ENCODE measurements at places on chromosomes 2 and 18.
A peak's percentile ranks its signal among the peaks of the same experiment; 100 is the strongest.

- DNase-seq, result no peak
Observed at GRCh38 chr2:197934934-197935289, 130.5 kb downstream of the PLCL1 start.

- DNase-seq, result no peak
Observed at GRCh38 chr18:78878335-78878734, 101.3 kb upstream of the SALL3 start.

- no peak for DNase-seq
Observed at GRCh38 chr2:207819839-207820784, 50.4 kb upstream of the FZD5 start.

- peak; percentile 75 for DNase-seq
Observed at GRCh38 chr2:68837164-68837860, 33.9 kb downstream of the BMP10 start.

DNA sequence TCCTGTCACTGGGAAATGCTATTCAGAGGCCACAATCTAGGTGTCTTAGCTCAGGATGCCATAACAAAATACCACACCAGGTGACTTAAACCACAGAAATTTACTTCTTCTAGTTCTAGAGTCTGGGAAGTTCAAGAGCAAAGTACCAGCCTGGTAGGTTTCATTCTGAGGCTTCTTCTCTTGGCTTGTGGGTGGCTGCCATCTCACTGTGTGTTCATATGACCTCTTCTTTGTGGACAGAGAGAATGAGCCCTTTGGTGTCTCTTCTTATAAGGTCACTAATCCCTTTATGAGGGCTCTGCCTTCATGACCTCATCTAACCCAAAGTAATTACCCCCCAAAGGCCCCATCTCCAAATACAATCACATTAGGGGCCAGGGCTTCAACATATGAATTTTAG lies 57.3 kb downstream of the RHOB start:
- no peak for DNase-seq

DNA sequence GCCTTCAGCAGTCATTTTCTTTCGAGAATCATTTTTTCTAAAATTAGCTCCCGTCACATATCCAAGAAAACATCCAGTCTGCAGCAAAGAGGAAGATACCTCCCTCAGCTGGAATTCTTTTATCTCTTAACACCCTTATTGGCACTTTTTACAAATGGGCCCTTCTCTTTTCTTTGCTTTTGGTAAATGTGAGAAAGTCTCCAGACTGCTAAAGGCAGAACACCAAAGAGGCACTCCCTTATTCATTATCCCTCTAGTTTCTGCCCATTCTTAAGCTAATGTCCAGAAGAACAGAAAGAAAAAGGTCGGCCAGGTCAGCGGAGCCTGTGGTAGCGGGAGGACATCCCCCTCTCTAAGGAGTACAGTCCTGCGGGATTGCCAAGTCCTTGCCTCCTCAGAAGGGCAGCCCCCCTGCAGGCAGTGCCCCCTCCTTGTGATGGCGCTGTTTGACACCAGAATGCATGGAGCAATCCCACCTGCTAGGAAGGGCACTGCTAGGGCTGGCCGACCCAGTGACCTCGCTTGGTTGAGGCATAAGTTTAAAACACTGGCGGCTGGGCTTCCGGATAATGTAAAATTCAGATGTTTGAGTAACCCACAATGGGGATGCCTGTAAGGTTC lies 34.0 kb downstream of the ST6GAL2 start:
- DNase-seq, result no peak

GRCh38 chr2:134401081-134401497 lies 147.2 kb downstream of the MGAT5 start:
- DNase-seq, result no peak

GRCh38 chr2:150358468-150358807 lies 129.0 kb downstream of the RND3 start:
- DNase-seq, result no peak

DNA sequence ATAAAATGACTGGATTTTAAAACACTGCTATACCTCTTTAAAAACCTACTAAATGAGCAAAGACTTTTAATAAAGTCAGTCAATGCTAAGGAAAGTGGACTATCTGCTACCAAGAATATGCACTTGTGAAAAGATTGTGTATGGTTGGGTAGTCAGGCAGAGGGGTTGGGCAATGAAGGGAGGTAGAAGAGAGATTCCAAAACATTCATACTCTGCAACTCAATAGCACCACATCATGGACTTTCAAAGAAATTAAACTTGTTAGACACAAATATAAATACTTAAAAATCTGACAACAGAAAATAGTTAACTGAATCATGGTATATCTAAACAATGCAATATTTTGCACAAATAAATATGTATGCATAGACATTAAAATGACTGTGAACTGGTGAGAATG lies 139.9 kb upstream of the MAPRE2 start:
- DNase-seq, result no peak

- no peak for DNase-seq
Observed at GRCh38 chr2:215418064-215418963, 17.6 kb downstream of the FN1 start.

GRCh38 chr2:126686286-126686685 lies 30.3 kb downstream of the GYPC start:
- no peak for DNase-seq

DNA sequence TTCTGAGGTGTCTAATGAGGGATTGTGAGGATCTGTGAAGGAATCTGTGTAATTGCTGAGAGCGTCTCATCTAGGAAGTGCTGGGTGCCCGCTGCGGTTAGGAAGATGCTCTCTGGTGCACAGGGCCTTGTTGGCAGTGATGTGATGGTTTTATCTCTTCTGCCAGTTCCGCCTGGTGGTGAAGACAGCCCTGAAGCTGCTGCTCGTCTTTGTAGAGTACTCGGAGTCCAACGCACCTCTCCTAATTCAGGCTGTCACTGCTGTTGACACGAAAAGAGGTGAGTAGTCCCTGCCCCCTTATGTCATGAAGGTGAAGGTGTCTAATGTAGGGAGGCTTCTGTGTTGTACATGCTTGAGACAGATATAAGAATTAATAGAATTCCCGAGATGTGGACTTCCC lies 234.2 kb downstream of the TPGS2 start:
- no peak for DNase-seq

DNA sequence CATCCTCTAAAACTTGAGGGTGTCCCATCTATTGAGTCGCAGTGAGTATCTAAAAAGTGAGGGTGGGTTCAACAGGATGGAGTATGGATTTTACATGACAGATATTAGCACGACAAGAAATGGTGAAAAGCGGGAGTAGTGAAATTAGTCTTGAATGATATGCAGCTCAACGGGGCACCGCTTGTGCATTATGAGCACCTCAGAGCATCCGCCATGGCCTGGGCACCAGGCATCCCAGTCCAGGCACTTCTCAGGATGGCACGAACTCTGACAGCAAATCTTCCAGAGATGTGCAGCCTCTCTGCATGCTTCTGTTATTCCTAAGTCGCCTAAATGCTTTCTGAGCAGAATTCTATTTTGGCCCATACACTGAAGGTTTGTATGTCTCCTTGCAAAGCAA lies 57.1 kb downstream of the ZNF516 start:
- DNase-seq, result no peak

DNA sequence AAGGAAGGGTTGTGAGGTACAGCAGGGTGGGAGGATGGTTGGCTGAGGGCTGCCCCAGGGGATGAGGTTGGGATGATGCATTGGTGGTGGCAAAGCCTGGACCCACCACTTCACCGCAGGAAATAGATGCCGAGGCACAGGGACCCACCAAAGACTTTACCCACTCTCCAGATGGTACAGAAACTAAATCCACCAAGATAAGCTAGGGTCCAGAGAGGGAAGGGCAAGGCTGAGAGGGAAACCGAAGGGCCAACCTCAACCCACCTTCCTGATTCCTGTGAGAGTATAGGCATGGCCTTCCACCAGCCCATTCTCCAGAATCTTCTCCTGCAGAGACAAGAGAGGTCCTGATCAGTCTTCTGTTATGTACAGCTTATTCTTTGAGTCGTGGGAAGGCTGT lies 18.1 kb downstream of the CAPN14 start:
- DNase-seq, result no peak

DNA sequence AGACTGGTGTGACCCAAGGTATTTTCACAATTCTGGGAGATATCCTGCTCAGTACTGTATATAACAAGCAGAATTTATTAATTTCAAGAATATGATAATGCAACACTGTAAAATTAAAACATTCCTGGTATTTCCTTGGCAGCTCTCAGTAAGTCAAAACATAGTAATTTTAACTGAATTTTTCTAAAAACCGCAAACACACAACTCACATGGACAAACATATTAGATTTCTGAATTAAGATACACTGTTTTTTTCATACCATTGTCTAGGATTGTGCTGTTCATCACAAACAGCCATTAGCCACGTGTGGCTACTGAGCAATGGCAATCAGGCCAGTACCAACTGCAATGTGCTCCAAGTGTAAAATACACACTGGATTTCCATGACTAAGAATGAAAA lies 29.6 kb downstream of the LPIN2 start:
- DNase-seq, result no peak

DNA sequence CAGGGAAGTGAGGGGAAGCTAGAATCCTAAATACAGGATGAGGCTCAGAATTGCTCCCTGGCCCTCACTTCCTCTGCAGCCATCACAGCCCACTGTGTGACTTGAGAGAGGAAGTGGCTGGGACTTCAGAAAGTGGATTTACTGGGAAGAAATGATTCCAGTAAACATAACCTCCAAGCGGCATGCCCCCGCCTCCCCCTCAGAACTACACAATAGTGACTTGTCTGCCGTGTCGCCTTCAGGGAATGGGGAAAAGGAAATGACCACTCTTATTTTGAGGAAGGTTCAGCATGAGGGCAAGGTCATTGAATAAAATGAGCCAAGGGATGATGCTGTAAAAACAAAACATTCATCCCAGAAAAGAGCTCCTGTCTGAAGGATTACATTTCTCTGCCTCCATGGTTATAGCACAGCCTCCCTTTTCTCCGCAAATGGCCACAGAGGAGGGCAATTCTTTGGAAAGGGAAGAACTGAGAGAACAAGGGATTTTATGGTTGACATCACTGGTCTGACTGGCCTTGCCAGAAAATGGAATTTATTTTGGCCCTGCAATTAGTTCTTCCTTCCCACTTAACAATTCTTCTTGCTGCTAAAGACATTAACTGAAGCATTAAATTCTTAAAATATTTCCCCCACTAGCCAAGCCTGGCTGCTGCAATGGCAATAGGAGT lies 78.9 kb upstream of the DAPL1 start:
- no peak for DNase-seq

GRCh38 chr2:172232708-172233396 lies 130.2 kb upstream of the DLX2 start:
- DNase-seq, result no peak

DNA sequence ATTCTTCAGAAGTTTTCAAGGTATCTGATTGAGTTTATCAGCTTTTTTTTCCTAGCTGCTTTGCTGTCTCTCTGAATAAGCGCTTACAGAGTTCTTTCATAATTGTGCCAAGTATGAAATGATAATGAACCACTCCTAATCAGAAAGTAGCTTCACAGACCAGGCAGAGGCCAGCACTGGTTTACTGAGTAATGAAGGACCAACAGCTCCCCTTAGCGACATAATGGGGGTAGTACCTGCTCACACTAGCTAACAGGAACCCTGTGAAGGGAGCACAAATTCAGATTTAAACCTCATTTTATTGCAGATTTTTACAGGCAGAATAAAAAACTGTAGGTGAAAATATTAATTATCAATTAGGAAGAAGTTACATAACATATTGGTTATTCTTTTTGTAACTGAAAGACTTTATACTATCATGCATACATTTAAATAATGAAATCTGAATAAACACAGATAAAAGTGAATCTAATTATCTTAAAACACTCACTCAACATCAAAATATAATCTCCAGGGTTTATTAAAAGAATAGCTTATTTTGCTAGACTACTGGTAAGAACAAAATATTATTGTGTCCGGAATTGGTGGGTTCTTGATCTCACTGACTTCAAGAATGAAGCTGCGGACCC lies 53.7 kb upstream of the LRRC30 start:
- DNase-seq, result no peak

- DNase-seq, result no peak
Observed at GRCh38 chr2:190859347-190860297, 21.0 kb upstream of the GLS start.

DNA sequence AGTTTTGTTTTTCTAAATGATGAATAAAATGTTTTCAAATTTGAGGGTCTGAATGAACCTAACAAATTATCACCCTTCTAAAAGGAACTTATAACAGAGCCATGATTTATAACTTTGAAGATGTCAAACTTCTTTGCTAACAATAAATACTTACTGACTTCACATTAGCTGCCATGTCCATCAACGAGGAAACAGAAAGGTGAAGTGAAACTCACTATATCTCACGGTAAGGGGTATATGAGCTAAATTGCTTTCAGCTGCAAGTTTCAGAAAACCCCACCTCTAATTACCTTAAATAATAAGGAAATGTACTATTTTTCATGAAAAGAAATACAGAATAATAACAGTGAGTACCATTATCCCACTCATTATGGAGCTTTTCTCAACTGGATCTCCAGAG lies 350.8 kb upstream of the NT5C1B start:
- DNase-seq, result no peak

DNA sequence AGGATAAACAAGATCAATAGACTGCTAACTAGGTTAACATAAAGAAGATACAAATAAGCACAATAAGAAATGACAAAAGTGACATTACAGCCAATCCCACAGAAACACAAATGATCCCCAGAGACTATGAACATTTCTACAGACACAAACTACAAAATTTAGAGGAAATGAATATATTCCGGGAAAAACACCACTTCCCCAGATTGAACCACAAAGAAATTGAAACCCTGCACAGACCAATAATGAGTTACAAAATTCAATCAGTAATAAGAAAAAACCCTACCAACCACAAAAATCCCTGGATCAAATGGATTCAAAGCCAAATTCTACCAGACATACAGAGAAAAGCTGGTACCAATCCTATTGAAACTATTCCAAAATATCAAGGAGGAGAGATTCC lies 232.4 kb upstream of the RBMS1 start:
- no peak for DNase-seq

GRCh38 chr2:33485051-33485450 lies 8.6 kb downstream of the RASGRP3 start:
- DNase-seq, result no peak

GRCh38 chr2:152929628-152930027 lies 211.2 kb downstream of the ARL6IP6 start:
- no peak for DNase-seq

DNA sequence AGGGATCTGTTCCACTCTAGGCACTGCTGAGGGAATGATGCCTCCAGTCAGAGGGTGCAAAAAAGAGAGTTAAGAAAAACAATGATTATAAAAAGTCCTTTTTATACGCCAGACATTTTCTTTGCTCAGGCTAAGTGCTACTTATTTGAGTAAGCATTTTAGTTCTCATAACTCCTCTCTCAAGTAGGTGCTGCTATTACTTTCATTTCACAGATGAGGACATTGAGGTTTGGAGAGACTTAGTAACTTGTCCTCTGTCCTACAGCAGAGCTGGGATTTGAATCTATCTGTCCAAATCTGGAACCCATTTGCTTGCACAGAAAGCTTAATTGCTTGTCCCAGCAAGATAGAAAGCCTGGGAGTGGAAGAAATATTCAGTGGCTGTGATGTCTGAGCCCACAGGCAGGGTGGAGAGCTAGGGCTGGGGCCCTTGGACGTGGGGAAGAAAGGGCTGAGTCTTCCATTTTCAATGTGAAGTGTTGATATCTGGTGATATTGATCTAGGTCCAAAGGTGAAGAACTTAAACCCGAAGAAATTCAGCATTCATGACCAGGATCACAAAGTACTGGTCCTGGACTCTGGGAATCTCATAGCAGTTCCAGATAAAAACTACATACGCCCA lies 5.8 kb downstream of the IL37 start:
- DNase-seq, result no peak

GRCh38 chr2:67984600-67984999 lies 78.2 kb downstream of the C1D start:
- no peak for DNase-seq

GRCh38 chr18:48767090-48767690 lies 183.6 kb downstream of the SMAD7 start:
- DNase-seq, result no peak
